ENCODE measurements at places on chromosomes 16 and 17. TPM values are rescaled to one million over a fixed set of nuclear protein-coding genes. Genes with fewer than 3 reads are reported as not detected.

Gene GPR139
- total RNA-seq, result not detected

Gene ARL6IP1
- total RNA-seq, result 301 TPM

Gene ST6GALNAC1
- total RNA-seq, result 0.05 TPM

Gene UNKL
- total RNA-seq, result 25.6 TPM

Gene KRT33A
- total RNA-seq, result not detected

Gene FOXC2
- total RNA-seq, result 5.1 TPM

Gene GFOD2
- total RNA-seq, result 17.1 TPM

Gene UNC13D
- total RNA-seq, result 5.0 TPM

Gene GNG13
- not detected for total RNA-seq

Gene LRRC75A
- 0.80 TPM for total RNA-seq

Gene LPCAT2
- total RNA-seq, result 7.0 TPM

Gene SNX20
- not detected for total RNA-seq

Gene STAT5A
- total RNA-seq, result 7.3 TPM

Gene ZNF205
- 14.4 TPM for total RNA-seq

Gene LGALS9
- total RNA-seq, result 0.85 TPM

Gene HSD3B7
- total RNA-seq, result 15.9 TPM

Gene HP
- not detected for total RNA-seq

Gene SGCA
- total RNA-seq, result 2.9 TPM

Gene TOM1L1
- total RNA-seq, result 36.0 TPM

Gene CRYBA1
- total RNA-seq, result not detected

Data from A549 treated with Hydrocortisone at 1 μM for 4 hours (cell line).